ENCODE measurements at places on chromosomes 7 and 10.

DNA sequence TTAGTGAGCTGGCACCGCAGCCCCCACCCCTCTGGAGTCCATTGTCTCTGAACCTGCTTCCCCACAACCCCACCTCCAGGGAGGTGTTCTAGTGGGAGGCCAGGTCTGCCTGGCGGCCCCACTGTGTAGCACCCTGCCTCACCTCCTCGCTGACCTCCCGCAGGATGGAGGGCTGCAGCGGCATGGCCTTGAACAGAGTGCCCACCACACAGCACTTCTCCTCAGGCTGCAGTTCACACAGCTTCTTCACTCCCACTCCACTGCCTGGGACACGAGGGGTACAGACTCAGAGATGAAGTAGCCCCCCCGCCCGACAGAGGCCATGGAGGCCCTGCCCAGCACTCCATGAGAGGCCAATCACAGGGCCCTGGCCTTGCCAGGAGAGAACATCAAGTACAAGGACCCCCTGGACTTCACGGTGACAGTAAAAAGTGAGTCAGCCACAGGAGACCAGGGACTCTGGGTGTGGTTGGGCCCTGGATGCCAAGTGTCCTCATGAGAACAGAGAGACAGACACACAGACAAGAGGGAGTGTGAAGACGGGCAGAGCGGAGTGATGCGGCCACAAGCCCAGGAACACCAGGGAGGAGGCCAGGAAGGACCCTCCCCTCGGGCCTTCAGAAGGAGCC is 5.4 kb downstream of the POLD2 start:
- no peak for DNase-seq

DNA sequence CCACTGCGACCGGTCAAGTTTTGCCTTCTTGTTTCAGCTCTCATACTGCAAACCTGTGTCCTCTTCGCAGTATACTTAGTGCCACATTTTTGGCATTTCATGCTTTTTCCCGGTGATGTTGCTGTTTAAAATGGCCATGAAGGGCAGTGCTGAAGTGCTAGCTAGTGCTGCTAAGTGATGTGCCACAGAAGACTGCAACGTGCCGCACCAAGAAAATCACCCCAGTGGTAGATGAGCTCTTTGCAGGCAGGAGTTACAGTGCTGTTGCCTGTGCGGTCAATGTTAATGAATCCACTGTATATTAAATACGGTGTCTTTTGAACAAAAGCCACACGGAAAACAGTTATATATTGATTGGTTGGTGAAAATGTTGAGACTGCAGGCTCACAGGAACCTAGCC is 120.3 kb downstream of the ANLN start:
- DNase-seq: no peak

DNA sequence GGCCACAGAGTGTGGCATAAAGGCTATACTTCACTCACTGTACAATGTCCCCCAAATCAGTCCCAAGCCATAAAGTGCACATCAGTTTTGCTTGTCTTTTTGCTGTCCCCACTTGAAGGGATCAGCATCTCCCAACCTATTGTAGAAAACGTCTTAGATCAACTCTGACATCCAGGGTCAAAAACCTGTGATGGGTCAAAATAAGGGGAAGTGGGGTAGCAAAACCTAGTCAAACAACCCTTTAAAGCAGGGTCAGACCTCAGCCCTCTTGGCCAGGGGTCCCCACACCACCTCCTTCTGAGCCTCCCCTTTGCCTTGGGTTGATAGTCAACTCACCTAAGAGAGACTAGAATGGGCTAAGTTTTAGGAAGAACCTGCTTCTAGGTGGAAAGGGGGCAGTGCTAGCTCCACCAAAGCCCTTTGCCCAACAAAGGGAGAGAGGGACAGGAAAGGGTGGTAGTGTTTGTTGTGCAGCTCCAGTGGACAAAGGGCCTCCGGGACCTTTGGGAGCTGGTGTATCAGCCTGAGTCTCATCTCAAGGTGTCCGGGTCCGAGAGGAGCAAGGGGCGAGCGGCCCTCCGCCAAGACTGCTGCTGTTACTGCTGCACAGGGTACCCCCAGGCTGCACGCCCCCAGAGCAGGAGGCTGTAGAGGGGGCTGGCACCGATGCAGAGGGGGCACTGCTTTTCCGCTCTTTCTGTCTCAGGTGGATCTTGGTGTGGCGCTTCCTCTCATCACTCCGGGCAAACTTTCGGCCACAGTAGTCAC is 3.3 kb downstream of the EGR2 start:
- DNase-seq: no peak

- DNase-seq: no peak
Observed at GRCh38 chr7:45721686-45722598, 147.8 kb downstream of the ADCY1 start.

DNA sequence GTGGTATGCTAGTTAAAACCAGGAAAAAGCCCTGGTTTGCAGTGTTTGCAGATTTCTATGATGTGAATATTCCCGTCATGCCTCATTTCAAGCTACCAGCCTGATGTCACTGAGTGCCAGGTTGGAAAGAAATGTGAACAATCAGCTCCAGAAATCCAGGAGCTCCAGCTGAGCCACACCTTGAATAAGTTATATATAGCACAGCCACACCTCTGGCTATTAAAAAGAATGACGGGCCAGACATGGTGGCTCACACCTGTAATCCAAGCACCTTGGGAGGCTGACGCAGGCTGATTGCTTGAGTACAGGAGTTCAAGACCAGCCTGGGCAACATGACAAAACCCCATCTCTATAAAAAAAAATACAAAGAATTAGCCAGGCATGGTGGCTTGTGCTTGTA is 18.7 kb upstream of the SLF2 start:
- DNase-seq: no peak

- no peak for DNase-seq
Observed at GRCh38 chr7:51802718-51803117, 486.1 kb upstream of the COBL start.

DNA sequence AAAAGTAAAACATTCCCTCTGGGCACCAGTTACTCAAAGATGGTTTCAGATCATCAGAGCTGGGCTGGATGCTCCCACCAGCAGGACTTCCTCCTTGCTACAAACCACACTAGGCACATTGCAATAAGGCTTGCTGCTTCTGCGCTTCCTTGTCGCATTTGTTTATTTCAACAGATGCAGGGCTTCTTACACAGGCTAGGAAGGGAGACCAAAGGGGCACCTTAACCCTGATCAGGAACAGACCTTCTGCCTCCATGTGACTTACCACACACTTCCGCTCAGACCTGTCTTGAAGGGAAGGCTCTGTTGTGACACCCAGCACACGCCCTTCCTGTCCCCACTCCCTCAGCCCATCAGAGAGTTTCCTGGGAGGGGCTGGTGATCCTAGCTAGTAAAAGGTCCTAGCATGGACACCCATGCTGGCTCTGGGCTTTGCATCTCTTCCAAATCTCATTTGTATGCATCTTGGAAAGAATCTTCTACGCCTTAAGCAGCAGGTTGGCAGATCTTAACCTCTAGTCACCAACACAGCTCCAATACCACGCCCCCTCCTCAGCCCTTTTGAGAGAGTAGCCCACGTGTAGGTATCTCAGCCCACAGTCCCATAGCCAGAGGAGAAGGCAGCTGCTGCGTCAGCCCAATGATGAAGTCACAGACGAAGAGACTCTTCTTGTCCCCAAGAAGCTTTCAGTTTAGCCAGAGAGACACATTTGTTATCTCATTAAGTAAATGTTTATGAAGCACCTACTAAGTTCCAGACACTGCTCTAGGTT is 47.1 kb upstream of the SVIL start:
- no peak for DNase-seq

- no peak for DNase-seq
Observed at GRCh38 chr7:96093435-96093834, 228.5 kb downstream of the SLC25A13 start.

Measured in A673 (cell line).